GM12878 (cell line): ENCODE measurements at places on chromosomes 2 and 18. TPM values are rescaled to one million over a fixed set of nuclear protein-coding genes. Genes with fewer than 3 reads are reported as not detected.

GRCh38 chr18:12247946-12248345 is 6.2 kb upstream of the CIDEA start:
- DNase-seq, result no peak

- no peak for DNase-seq
Measured at GRCh38 chr2:34307636-34308035, 708.5 kb upstream of the FAM98A start.

GRCh38 chr18:43158381-43158780 is 42.9 kb upstream of the RIT2 start:
- DNase-seq, result no peak

- DNase-seq, result no peak
Measured at GRCh38 chr2:45568935-45569334, 42.1 kb downstream of the SRBD1 start.

- DNase-seq, result no peak
Measured at GRCh38 chr18:70310560-70311320, 21.9 kb downstream of the SOCS6 start.

- no peak for DNase-seq
Measured at GRCh38 chr2:229446350-229446749, 175.3 kb upstream of the PID1 start.

GRCh38 chr2:23366720-23367119 is 18.3 kb upstream of the KLHL29 start:
- no peak for DNase-seq

- DNase-seq, result no peak
Measured at GRCh38 chr2:204152616-204153015, 216.1 kb downstream of the ICOS start.

DNA sequence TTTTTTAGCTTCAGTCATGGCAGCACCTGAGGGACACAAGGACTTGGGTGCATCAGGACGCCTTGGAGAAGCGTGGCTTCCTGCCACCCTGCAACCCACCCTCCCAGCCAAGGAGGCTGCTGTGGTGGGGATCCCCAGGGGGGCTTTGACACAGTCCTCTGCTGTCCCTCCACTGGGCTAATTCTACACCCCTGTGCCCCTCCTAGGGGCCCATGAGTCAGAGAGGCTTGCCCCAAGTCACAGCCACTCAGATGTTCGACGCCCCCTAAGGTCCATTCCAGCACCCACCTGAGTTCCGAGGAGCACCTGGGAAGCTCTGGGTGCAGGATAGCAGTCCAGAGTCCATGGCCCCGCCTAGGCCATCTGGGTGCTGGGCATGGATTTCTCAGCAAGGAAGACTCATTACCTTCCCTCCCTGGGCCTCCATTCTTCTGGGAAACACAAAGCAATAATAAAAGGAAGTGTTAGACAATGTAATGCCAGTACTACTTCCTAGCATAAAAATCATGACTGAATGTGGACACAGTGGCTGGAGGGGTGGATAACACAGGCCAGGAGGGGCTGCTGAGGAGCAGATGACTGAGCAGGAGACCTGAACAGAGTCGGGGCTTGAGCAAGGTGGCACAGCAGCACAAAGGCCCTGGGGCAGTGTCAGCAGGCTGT is 3.7 kb downstream of the ALPG start:
- DNase-seq, result no peak

- DNase-seq, result no peak
Measured at GRCh38 chr2:143229952-143230351, 100.7 kb downstream of the ARHGAP15 start.

DNA sequence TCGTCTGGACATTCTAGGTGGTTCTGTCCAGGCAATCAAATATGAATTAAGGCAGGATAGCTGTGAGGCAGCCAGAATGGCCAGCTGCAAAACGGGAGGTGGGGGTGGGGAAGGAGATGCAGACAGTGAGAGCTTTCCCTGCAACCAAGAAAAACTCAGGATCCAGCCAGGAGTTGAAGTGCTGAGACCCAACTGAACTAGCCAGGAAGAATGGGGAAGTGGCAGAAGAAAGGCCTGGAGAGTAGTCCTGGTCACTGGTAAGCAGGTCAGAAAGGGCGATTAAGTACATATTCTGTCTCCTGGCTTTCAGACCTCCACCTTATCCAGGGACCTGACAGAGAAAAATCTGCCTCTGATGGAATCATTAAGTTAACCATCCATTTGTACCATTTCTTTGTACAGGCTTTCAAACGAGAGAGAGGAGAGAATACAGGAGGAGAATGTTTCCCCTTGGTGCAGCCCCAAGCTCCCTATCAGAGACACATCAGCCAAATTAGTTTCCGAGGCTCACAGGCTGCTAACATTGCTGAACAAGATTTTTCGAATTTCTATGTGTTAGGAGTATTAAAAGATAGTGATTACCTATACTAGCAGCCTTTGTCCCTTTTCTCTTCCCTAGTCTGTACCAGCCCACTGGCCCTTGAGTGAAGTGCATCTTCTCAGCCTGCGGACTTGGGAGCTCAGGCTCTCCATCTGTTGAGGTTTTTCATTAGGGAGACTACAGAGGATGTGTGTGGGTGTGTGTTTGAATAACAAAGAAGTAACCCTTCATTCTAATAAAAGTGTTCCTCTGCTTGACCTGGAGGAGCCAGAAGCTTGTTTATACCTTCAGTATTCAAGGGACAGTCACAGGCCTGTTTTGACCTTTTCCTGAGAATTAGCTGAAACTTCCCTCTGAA is 12.5 kb upstream of the HOXD1 start:
- DNase-seq, result no peak

GRCh38 chr18:22667616-22668422 is 250.1 kb upstream of the CTAGE1 start:
- peak; percentile 20 for DNase-seq

The KHK gene
- 7.7 and 7.8 TPM in 2 replicates for total RNA-seq

The DNER gene
- total RNA-seq, result not detected in 2 replicates

The IFIH1 gene
- total RNA-seq, result 35.1 and 36.1 TPM in 2 replicates

The CFAP65 gene
- not detected in 2 replicates for total RNA-seq

The PXDN gene
- total RNA-seq, result 0.58 and 0.69 TPM in 2 replicates

The GALNT14 gene
- 5.6 TPM in 2 replicates for total RNA-seq

The SERPINB12 gene
- not detected in 2 replicates for total RNA-seq

The SOX11 gene
- total RNA-seq, result 0.03 TPM in 1 of 2 replicates, not detected in the other

The TLX2 gene
- 5.3 and 5.5 TPM in 2 replicates for total RNA-seq

The NEB gene
- 0.05 and 0.40 TPM in 2 replicates for total RNA-seq

The ATP8B1 gene
- 0.16 and 0.23 TPM in 2 replicates for total RNA-seq

The FOSL2 gene
- 1.3 and 1.9 TPM in 2 replicates for total RNA-seq

The CCDC121 gene
- 0.49 and 0.53 TPM in 2 replicates for total RNA-seq

The GPBAR1 gene
- 0.13 and 0.36 TPM in 2 replicates for total RNA-seq

The NT5DC4 gene
- 0.85 TPM in 1 of 2 replicates, not detected in the other for total RNA-seq
